ENCODE measurements at places on chromosomes 3 and 15. TPM values are rescaled to one million over a fixed set of nuclear protein-coding genes. Genes with fewer than 3 reads are reported as not detected.
A peak's percentile ranks its signal among the peaks of the same experiment; 100 is the strongest.

GRCh38 chr3:55673764-55674163, 186.7 kb upstream of the WNT5A start:
- no peak for DNase-seq

- DNase-seq, result no peak
Measured at GRCh38 chr15:36831125-36831903, 251.9 kb downstream of the CDIN1 start.

Gene NSUN3
- total RNA-seq, result 10.7 TPM

- no peak for DNase-seq
Measured at GRCh38 chr15:49103002-49103401, 52.4 kb downstream of the COPS2 start.

- DNase-seq, result no peak
Measured at GRCh38 chr3:194836661-194837060, 151.0 kb downstream of the FAM43A start.

- peak; percentile 31 for DNase-seq
Measured at GRCh38 chr3:113117511-113118234, 93.7 kb upstream of the BOC start.

GRCh38 chr3:95511828-95512227, 1302.6 kb upstream of the EPHA6 start:
- DNase-seq, result no peak

GRCh38 chr3:129347458-129347845, 68.8 kb downstream of the HMCES start:
- DNase-seq, result no peak

Gene PRSS50
- not detected for total RNA-seq

Gene CLPX
- total RNA-seq, result 41.4 TPM

Gene DNAH12
- total RNA-seq, result 0.20 TPM

Gene ZDHHC23
- total RNA-seq, result 1.9 TPM

DNA sequence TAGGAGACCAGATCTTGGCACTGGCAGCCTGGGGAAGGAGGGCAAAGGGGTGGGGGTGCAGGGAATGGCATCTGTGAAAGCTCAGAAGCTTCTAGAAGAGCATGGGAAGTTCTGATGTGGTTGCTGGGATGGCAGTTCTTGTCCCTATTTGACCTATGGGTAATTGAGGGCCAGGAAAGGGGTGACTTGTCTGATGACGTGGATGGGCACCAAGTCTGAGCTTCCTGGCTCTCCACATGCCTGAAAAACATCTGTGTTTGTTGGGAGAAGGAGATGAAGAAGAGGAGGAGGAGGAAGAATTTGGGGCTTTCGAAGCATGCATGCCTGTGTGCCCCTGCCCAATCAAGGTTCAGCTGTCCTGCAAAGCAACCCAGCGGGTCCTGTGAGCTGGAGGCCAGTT, 158.8 kb downstream of the SMAD6 start:
- no peak for DNase-seq

DNA sequence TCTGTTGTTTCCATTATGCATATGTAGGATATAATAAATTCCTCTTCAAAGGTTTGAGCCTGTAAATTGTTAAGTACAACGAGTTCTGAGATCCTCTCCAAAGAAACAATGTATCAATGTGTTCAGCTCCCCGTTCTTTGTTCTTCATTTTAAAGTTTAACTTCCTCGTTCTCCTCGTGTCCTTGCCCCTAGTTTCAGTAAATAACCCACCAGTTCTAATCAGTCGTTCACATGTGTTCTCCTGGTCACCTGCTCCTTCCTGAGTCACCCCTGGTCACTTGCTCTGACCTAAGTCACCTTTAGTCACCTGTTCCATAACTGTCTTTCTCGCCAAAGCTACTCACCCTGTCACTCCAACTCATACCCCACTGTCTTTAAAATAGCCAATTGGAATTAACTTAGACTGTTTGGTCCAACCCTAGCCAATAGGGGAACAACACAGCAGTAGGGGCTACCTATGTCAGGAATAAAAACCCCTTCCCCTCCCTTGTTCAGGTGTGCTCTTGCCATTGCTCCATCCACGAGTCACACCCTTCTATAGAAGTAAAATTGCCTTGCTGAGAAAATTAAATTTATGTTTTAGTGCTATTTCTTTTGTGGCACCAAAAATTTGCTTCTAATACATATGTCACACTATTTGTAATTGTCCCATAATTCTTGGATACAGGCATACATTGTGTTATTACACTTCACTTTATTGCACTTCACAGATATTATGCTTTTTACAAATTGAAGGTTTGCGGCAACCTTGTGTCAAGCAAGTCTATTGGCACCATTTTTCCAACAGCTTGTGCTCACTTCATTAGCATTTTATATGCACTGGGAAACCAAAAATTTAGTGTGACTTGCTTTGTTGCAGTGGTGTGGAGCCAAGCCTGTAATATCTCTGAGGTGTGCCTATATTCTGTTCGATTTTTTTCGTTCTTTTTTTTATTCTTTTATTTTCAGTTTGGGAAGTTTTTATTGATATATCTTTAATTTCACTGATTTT, 15.3 kb upstream of the MCF2L2 start:
- no peak for DNase-seq

DNA sequence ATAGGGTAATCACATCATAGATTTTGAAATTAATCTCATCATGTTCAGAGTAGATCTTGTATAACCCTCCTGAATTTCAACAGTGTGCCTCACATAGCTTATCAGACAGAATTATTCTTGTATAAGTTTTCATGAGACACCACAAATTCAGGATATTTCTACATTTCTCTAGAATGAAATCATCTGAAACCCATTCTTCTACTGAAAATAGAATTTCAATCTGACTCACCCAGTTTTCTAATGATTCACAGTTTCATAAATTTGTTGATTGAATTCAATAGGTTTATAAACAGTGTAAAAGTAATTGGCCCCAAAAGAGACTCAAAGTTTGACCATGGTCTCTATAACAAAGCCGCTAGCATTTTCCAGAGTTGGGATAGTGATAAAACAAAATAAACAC, 1082.6 kb upstream of the EPHA6 start:
- DNase-seq, result no peak

DNA sequence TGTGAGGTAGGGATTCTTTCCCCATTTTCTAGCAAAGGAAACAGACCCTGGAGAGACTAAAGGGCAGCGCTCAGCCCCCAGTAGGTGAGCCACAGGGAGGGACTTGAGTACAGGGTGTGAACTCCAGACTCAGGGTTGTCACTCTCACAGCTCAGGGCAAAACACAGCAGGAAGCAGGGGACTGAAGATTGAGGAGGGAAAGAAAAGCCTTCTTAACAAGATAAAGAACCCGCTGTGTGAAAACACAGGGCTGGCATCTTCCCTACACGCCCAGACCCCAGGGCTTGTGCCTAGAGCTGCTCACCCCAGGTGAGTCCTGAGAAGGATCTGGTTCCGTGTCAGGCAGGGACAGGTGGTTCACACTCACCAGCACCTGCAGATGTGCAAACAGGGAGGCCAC, 59.6 kb downstream of the ABTB1 start:
- DNase-seq, result no peak

DNA sequence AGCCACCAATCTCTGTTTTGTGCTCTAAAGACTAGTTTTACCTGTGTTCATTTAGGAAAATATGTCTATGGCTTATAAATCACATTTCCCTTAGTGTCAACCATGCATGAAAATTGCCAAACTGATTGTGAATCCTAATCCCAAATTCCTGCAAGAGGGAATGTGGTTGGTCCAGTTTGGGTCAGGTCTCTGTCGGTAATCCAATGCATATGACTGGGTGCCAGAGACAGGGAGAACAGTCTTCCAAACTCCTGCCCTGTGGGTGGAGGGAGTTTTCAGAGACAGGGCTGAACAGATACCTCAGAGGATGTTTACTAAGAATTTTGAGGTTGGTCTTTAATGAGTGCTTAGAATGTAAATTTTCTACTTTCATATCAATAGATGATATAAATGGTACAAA, 300.5 kb upstream of the ARL6 start:
- DNase-seq, result no peak

- no peak for DNase-seq
Measured at GRCh38 chr15:99050328-99050980, 42.9 kb upstream of the PGPEP1L start.

Gene PLCL2
- 9.6 TPM for total RNA-seq

DNA sequence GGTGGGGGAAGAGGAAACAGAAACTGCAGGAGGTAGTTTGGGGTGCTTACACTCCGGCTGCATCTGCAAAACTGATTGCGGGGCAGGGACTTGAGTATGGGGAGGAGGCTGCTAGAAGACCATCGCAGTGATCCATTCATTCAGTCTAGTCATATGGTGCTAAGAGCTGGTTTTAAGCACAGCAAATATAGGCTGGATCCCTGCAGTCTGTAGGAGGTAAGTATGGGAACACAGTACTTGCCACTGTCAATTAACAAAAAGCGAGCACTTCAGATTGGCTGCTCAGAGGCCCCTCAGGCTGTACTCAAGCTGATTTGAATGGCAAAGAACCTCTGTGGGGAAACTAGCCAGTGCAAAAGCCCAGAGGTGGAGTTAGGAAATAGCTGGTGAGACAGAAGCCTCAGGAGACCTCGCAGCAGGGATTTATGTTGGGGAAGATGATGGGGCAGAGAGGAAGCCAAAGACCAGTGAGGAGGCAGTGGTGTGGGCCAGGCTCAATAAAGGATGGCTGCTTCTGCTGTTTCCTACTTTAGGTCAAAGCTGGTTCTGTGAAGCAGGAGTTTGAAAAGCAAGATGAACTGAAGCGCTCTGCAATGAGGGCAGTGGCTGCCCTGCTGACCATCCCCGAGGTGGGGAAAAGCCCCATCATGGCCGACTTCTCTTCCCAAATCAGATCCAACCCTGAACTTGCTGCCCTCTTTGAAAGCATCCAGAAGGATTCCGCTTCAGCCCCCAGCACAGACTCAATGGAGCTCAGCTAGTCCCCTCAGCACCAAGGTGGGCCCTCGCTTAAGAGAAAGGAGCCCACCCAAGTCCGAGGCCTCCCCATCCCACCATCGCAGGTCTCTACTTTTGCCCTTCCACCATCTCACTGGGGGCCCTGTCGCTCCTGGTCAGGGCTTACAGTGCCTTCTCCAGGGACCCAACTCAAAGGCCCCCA, 7.9 kb downstream of the RPL32 start:
- no peak for DNase-seq

Gene NEK11
- 4.3 TPM for total RNA-seq

- peak; percentile 87 for DNase-seq
Measured at GRCh38 chr3:71129611-71130431, 453.7 kb downstream of the FOXP1 start.

DNA sequence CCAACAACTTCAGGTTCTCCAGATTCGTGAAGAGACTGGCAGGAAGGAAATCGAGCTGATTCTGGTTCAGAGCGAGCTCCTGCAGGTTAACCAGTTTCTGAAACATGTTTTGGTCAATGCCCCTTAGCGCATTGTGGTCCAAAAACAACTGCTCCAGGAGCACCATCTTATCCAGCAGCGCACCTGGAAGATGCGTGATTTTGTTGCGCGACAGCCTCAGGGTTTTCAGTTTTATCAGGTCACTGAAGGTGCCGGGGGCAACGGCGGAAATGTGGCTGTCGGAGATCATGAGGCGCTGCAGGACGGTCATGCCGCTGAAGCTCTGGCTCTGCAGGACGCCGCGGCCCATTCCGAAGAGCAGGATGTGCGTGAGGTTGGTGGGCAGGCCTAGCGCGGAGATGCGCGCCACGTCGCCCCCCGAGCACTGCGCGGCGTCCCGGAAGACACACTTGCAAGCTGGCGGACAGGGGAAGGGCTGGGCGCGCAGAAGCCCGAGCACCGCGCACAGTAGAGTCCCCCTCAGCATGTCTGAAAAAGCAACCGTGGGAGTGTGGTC, 1.2 kb downstream of the GP5 start:
- peak; percentile 37 for DNase-seq

DNA sequence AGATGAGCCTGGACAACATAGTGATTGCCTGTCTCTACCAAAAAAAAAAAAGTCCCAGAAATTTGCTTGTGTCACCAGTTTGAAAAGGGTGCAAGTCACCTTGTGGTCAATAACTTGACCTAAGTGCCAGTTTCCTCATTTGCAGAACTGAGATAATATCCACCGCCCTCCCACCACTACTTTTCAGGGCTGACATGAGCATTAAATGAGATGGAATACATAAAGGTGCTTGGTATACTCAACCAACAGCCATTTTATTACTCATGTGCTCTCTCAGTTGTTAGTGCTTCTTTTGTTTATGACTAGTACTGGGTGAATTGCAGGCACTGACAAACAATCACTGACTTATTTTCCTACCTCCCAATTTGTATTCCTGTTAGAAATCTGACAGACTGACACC, 340.5 kb upstream of the SATB1 start:
- DNase-seq, result no peak

GRCh38 chr3:149174901-149175300, 45.5 kb downstream of the HPS3 start:
- no peak for DNase-seq

Gene B3GALNT1
- total RNA-seq, result 13.7 TPM

Gene TP63
- not detected for total RNA-seq

Gene LRRC2
- 0.39 TPM for total RNA-seq

DNA sequence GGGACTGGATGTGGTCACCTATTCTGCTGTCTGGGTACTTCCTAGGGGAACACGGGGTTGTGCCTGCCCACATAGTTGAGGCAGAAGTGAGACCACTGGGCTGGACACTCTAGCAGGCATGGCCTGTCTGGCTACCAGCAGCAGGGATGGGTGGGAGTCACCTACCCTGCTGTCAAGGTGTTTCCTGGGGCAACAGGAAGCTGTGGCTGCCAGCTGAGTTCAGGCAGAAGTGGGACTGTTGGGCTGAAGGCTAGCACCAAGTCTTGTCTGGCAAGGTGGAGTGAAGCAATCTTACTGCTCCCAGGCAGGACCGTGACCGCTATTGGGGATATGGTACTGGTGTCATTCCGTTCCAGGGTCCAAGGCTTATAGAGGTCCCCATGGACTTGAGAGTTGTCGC, 20.3 kb upstream of the ZDHHC23 start:
- no peak for DNase-seq

- DNase-seq, result peak; percentile 66
Measured at GRCh38 chr3:194189243-194189791, 53.4 kb downstream of the HES1 start.

DNA sequence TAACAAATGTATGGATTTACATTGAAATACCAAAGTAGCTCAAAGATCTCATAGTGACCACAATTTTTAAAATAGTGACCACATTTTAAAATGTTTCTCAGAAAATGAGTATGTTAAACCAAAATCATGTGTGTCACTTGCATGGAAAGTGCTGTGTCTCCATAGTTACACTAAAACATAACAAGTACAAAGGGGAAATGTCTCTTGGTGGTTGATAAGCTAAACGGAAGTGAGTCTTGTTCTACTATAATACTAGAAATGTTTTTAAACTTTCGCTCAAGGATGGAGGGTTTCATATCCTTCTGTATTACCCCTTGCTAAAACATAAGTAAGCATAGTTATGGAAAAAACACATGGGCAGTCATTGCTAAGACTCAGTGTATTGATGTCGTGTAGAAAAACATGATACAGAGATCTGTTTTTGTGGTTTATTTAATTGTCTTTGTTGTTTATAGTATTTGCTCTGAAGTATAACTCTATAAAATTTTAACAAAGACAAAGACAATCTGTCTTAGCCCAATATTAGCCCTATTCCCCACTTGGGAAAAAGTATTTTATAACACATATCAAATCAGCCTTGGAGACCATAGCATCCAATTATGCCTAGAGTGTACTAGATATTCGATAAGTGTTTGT, 27.0 kb upstream of the DENND4A start:
- DNase-seq, result peak; percentile 95

Gene SV2B
- total RNA-seq, result not detected
